Activated CD8-positive, alpha-beta T cell treated with anti-CD3 and anti-CD28 coated beads, Interleukin-2, amount 10 ng/mL, durations not matched to agents 7 days and 5 days (primary cell): ENCODE measurements at places on chromosomes 2 and 18.

GRCh38 chr2:241268716-241269445, 46.6 kb downstream of the HDLBP start:
- DNase-seq: no peak

GRCh38 chr18:28078849-28079248, 98.1 kb downstream of the CDH2 start:
- no peak for DNase-seq

DNA sequence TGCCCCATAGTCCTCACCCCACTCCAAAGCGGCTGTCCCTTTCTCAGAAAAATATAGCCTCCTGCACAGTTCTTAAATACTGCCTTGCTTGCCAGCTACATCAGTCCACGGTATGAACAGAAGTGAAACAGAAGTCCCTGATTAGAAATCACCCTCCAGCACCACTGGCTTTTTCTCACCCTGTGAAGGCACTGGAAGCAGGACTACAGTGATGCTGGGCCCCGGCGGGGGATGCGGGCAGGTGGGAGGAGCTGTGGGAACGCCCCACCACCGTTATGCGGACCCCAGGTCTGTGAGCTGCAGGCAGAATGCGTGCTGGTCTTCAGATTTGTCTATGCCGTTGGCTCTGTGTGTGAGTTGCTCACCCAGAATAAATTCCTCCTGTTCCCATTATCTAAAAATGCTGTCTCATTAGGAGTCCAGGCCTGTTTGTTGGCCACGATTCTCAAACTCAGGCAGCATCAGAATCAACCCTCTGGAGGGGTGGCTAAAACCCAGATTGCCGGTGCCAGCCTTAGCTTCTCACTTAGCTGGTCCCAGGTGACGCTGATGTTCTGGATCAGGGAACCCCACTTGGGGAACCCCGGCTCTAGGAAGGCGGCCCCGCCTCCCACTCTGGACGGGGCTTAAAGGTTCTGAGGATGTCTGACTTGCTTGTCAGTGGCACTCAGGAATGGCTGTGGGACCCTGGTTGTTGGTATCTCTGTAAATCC, 224.8 kb upstream of the PXDN start:
- no peak for DNase-seq

GRCh38 chr2:173394091-173394974, 39.7 kb downstream of the CDCA7 start:
- no peak for DNase-seq

- no peak for DNase-seq
These were observed 629.4 kb downstream of the TSN start for GRCh38 chr2:122384768-122385333.

DNA sequence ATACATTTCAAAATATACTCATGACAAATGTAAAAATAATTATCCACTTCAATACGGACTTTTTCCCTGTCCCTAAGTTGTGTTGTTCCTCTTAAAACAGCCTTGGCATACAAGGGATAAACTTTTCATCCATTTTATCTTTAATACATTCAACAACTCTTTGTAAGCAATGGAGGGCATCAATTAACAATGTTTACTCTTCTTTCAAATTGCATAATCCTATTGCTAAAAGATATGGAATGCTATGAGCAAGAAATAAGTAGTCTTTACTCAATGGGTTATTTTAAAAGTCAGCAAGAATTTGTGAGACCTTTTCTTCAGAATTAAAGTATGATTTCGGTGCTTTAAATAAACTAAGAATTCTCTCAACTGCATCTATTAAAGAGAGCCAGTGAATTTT, 41.9 kb downstream of the SCN9A start:
- DNase-seq: no peak

- no peak for DNase-seq
These were observed 9.5 kb downstream of the ALKAL2 start for GRCh38 chr2:278312-278926.

- no peak for DNase-seq
These were observed 27.3 kb downstream of the SPTBN1 start for GRCh38 chr2:54483426-54483825.

DNA sequence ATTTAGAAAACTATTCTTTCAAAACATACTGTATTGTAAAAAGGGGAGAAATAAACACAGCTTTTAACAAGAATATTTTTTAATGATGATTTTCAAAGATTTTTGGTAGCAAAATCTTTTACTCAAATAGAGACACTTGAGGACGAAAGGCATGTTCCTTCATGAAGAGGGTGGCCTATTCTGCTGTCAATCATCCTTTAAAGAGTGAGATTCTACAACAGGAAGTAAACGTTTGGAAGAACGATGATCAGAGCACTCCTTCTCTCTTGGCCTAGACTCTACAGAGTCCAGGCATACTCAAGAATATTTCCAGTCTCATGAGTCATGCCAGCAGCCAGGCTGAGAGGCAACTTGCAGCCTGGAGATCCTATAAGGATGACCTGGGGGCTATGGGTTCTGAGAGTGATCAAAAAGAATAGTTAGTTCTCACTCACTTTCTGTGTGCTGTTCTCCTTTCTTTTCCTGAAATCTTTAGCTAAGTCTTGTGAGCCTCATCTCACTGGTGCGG, 62.4 kb upstream of the TCF4 start:
- DNase-seq: no peak

DNA sequence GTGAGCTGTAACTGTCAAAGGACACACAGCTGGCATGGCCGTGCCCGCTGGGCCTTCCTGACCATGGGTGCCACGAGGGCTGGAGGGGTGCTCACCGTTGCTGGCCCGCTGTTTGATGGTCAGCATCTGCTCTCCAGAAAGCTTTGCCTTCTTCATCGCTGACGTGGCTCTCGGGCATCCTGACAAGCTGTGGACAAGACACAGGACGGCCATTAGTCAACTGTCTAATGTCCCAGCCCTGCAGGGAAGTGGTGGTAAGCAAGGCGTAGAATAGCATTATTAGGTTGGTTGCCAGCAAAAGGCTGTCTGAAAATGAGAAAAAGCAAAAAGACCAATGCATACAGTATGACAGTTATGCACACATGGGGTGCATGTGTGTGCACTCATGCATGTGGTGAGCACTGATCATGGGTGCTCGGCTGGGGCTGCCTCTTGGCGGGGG, 64.7 kb upstream of the PXDN start:
- DNase-seq: no peak

GRCh38 chr2:64374686-64375085, 79.3 kb upstream of the LGALSL start:
- no peak for DNase-seq

DNA sequence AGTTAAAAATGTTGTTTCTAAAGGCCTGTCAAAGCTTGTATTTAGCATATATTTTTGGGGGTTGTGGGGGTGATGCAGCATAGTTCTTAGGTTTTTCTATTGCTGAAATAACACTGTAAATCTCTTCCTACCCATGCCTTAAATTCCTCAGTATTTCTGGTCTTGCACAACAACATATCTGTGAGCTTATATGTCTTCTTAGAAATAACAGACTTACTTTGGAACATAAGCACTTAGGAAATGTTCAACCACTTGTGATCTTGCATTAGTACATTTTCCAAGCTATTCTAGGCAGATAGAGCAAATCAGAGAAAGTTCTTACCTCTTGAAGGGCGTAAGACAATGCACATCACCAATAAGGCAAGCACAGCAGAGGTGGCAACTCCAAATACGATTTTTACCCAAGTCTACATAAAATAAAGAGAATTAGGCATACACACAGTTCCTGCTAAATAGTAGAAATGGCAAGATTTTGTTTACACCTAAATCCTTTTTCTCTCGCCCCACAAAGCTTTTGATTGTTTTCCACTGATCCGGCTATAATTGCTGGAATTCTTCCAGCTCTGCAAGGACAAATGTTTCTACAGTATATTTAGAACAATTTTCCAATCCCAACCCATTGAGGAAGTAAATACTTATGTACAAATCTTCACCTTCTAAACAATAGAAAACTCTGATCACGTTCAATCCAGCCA, 512 bp downstream of the FAP start:
- no peak for DNase-seq

DNA sequence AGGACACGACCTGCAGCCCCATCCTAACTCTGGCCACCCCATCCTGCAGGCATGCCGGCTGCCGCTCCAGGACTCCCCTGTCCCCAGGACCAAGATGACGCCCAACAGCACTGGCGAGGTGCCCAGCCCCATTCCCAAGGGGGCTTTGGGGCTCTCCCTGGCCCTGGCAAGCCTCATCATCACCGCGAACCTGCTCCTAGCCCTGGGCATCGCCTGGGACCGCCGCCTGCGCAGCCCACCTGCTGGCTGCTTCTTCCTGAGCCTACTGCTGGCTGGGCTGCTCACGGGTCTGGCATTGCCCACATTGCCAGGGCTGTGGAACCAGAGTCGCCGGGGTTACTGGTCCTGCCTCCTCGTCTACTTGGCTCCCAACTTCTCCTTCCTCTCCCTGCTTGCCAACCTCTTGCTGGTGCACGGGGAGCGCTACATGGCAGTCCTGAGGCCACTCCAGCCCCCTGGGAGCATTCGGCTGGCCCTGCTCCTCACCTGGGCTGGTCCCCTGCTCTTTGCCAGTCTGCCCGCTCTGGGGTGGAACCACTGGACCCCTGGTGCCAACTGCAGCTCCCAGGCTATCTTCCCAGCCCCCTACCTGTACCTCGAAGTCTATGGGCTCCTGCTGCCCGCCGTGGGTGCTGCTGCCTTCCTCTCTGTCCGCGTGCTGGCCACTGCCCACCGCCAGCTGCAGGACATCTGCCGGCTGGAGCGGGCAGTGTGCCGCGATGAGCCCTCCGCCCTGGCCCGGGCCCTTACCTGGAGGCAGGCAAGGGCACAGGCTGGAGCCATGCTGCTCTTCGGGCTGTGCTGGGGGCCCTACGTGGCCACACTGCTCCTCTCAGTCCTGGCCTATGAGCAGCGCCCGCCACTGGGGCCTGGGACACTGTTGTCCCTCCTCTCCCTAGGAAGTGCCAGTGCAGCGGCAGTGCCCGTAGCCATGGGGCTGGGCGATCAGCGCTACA, 2.1 kb downstream of the GPBAR1 start:
- DNase-seq: no peak

DNA sequence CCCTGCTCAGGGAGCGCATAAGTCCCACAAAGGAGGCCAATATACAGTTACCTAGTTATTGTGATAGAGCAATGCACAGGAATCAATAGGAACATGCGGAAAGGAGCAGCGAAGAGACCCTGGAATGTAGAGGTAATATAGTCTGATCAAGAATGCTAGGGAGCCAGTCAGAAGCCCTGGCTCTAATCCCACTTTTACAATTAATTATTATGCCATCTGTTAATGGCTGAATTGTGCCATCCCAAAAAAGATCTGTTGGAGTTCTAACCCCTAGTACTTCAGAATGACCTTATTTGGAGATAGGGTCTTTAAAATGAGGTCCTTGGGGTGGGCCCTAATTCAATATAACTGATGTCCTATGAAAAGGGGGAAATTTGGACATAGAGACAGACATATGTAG, 7.7 kb upstream of the SPATS2L start:
- no peak for DNase-seq

GRCh38 chr2:69608109-69608508, 35.4 kb downstream of the AAK1 start:
- DNase-seq: no peak

DNA sequence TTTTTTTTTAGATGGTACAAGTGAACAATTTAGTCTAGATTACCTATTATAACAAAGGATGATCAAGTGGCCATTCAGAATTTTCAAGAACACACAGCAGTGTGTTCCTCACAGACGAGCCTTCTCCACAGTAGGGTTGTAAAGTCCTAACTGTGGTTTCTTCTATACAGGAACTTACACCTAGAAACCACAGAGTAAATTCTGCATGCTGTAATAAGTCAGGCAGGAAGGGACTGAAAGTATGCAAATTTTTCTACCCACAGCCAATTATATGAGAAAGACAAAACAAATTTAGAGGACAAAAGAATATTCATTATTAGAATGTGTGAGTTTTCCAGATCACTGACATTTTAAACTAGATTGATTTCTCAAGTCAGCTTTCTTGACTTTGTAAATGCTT, 99.5 kb downstream of the RBMS1 start:
- DNase-seq: peak; percentile 40

- no peak for DNase-seq
These were observed 363.4 kb downstream of the CLIP4 start for GRCh38 chr2:29478641-29479040.

DNA sequence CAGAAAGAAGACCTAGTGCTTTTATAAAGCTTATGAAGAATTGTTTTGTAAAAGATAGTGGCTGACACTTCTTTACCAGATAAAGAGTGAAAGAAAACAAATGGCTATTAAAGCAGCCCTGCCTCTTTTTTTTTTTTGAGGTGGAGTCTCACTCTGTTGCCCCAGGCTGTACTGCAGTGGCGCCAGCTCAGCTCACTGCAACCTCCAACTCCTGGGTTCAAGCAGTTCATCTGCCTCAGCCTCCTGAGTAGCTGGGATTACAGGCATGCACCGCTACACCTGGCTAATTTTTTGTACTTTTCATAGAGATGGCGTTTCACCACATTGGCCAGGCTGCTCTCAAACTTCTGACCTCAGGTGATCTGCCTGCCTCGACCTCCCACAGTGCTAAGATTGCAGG, 12.9 kb downstream of the ARPC2 start:
- peak; percentile 46 for DNase-seq

DNA sequence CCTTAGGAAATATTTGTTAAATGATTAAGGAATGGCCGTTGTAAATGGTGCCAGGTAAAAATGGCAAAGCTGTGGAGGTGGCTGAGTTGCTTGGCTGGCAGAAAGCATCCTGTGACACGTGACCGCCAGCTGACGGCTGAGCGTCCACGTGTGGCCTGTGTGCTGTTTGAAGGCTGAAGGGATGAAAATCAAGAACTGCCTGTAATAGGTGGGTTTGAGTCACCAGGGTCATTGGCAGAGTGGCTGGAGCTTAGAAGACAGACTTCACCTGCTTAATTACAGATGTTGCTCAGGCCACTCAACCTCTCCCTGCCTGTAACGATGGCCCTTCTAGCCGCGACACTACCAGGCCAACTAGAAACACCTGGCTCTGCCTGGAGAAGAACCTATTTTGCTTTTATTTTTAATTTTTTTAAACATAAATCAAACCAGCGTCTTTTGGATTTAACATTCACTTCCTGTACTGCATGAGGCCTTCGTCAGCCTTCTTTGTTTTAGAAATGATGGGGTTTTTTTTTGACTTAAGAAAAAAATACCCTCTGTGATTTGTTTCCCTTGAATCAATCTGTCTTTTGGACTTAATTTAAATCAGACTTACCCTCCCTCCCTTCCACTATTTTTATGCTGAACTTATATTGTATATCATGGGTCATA, 206.5 kb downstream of the PRKCE start:
- no peak for DNase-seq

GRCh38 chr2:217407362-217407761, 547.5 kb upstream of the TNP1 start:
- DNase-seq: no peak

GRCh38 chr18:74715865-74716712, 118.4 kb downstream of the ZNF407 start:
- DNase-seq: no peak

DNA sequence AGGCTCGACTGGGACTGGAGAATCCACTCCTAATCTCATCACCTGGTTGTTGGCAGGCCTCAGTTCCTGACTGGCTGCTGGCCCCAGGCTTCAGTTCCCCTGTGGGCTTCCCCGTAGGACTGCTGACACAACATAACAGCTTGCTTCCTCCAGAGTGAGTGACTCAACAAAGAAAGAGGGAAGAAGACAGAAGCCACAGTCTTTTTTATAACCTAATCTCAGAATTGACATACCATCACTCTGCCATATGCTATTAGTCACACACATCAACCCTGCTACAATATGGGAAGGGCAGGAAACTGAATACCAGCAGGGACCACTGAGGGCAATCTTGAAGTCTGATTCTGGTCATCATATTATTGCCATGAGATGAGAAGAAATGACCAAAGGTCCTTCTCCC, 76.8 kb upstream of the SLC14A2 start:
- no peak for DNase-seq

- DNase-seq: no peak
These were observed 19.8 kb downstream of the PDIA6 start for GRCh38 chr2:10792660-10793400.

- DNase-seq: peak; percentile 38
These were observed 18.5 kb downstream of the PMAIP1 start for GRCh38 chr18:59918320-59918755.
